ENCODE measurements at places on chromosomes 12 and 14.

- no peak for DNase-seq
These were observed 38.5 kb upstream of the SLCO1C1 start for GRCh38 chr12:20656600-20656999.

GRCh38 chr12:32891956-32892355, 4.6 kb downstream of the PKP2 start:
- no peak for DNase-seq

DNA sequence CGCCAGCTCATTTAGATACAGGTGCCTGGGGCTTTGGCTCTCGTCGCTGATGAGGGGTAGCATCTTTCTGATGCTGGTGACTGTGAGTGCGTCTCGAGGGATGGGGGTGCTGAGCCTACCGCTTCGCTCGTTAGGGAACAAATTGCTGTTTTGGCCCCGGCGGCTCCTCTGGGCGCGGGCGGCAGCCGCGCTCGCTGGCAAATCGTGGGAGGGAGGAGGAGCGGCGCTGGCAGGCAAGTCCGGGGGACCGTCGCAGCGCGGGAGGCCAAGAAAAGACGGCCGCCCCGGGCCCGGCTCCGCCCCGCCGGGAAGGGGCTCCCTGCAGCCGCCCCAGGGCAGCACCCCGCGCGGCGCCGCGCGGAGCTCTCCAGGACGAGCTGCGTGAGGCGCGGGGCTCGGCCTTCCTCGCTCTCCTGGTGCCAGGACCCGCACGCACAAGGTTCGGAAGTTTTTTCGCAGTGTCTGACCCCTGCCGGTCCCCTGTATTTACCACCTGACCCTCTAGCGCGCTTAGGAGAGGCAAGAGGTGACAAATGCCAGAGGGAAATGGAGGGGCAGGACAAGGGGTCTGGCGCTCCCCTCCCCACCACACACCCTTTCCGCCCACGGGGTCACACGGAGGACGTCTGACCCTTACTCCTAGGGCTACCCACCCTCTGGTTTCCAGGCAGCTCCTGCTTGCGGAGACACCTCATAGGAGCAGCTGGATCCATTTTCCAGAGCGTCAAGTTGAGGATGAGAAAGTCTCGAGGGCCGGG, 899 bp upstream of the KCNH3 start:
- no peak for DNase-seq

DNA sequence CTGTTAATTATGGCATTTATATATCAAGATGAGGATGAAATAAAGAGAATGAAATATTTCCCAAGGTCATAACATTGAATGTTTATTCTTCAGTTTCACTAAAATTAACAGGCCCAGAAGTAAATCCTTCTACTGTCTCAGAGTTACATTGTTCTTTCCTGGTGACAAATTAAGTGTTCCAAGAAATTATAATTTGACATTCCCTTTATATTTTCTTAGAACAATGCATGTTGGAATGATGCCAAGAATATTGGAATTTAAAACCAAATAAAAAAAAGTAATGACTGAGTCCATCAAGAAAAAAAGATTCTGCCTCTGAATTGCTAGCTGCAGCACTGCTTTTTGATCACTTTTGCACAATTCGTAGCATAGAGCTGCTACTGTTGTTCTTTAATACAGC, 152.1 kb downstream of the METTL25 start:
- no peak for DNase-seq

GRCh38 chr12:124581307-124582107, 14.1 kb upstream of the NCOR2 start:
- no peak for DNase-seq

- no peak for DNase-seq
These were observed 49.0 kb upstream of the PDE3A start for GRCh38 chr12:20319366-20319765.

GRCh38 chr12:72011374-72011773, 72.7 kb downstream of the TPH2 start:
- no peak for DNase-seq

DNA sequence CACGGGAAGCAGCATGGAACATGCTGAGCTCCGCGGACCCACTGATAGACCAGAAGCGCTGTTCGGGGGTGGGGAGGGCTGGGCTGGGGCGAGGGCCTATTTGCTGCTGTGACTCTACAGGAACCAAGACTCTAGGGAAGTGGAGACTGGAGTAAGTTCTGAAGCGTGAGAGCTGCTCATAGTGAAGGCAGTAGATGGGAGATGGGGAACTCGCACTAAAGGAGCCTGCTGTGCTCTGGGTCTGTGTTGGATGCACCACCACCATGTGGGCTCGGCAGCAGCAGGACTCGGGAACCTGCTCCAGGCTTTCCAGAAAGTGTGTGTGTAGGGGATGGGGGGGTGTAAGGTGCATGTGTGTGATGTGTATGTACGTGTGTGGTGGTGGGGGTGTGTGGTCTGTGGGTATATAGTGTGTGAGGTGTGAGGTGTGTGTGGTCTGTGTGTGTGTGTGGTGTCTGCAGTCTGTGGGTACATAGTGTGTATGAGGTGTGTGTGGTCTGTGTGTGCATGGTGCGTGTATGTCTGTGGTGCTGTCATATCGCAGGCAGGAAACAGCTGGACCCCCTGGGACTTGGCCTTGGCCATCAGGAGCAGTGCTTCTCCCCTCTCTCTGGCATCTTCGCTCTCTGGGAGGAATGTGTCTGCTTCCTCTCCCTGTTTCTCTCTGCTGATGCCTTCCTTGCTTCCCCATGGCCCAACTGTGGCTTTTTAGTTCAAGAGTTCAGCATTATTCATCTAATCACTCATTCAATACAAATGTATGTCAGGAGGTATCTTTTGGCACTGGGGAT, 378.9 kb downstream of the FUT8 start:
- no peak for DNase-seq

GRCh38 chr14:74941676-74942097, 13.7 kb downstream of the PGF start:
- peak; percentile 35 for DNase-seq

GRCh38 chr12:122819209-122819785, 16.0 kb upstream of the HIP1R start:
- no peak for DNase-seq

DNA sequence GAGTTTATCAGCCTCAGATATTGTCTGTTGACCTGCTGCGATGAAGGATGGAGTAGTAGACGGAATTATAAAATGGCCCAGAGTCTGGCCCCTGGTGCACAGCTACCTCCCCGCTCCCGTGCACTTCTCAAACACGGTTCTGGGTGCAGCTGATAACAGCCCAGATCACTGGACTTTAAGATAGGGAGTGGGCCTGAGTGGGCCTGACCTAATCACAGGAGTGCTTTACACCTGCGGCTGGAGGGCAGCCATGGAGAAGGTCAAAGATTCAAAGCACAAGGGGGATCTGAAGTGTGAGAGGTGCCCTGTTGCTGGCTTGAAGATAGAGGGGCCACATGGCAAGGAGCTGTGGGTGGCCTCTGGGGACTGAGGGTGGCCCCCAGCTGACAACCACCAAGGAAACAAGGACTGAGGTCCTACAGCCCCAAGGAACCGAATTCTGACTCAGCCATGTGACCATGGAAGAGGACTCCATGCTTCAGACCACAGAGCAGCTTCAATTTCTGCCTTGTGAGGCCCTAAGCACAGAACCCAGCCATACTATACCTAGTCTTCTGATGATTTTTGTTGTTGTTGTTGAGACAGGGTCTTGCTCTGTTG, 113.4 kb downstream of the ZNF664 start:
- DNase-seq = no peak

GRCh38 chr12:108921946-108922345, 42.1 kb downstream of the DAO start:
- no peak for DNase-seq

- no peak for DNase-seq
These were observed 8.5 kb upstream of the SYNJ2BP start for GRCh38 chr14:70425354-70425753.

GRCh38 chr12:2984249-2984648, 25.1 kb downstream of the TEAD4 start:
- no peak for DNase-seq

GRCh38 chr12:98053202-98053601, 462.2 kb upstream of the TMPO start:
- no peak for DNase-seq

GRCh38 chr12:1504304-1504894, 90.0 kb downstream of the FBXL14 start:
- DNase-seq = no peak

- no peak for DNase-seq
These were observed 74.3 kb downstream of the SRGAP1 start for GRCh38 chr12:63918800-63919300.

DNA sequence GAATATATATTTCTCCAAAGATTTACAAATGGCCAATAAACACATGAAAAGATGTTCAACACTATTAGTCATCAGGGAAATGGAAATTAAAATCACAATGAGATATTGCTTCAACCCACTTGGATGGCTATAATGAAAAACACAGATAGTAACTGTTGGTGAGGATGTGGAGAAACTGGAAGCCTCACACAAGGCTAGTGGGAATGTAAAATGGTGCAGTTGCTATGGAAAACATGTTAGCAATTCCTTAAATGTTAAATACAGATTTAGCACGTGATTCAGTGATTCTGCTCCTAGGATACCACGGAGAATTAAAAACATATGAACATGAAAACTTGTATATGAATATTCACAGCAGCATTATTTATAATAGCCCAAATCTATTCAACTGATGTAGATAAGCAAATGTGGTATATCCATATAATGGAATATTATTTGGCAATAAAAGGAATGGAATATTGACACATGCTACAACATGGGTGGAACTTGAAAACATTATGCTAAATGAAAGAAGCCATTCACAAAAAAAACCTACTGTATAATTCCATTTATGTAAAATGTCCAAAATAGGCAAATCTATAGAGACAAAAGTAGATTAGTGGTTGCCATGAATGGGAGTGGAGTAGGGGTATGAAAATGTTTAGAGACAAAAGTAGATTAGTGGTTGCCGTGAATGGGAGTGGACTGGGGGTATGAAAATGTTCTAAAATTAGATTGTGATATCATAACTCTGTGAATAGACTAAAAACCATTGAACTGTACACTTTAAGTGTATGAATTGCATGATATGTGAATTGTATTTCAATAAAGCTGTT, 227.1 kb upstream of the DDHD1 start:
- no peak for DNase-seq

DNA sequence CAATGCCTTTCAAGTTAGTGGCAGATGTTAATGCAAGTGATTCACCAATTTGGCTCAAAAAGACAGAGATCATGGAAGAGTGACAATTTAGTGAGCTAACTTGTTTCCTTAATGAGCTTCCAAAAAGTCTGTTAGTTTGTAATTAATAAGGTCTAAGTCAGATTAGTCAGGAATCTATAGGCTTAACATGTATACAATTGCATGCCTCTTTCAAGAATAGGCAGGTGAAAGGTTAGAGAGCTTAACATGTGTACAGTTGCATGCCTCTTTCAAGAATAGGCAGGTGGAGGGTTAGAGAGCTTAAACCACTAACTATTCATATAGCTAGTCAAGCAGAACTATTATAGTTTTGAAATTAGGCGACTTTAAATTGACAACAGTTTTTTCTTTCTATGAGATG, 663.8 kb downstream of the C12orf50 start:
- no peak for DNase-seq

- no peak for DNase-seq
These were observed 142.6 kb upstream of the CPSF6 start for GRCh38 chr12:69096669-69097335.

DNA sequence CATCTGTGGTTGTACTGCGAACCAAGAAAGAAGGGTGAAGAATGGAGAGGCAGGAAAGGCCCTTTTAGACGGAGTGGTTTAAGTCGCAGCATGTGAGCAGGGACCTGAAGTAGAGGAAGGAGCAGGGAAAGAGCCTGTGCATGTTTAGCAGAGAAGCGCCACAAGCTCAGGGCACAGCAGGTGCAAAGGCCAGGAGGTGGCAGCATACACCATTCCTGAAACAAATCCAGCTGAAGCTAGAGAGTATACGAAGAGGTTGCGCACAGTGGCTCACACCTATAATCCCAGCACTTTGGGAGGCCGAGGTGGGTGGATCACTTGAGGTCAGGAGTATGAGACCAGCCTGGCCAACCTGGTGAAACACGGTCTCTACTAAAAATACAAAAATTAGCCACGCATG, 49.9 kb downstream of the HELB start:
- no peak for DNase-seq

DNA sequence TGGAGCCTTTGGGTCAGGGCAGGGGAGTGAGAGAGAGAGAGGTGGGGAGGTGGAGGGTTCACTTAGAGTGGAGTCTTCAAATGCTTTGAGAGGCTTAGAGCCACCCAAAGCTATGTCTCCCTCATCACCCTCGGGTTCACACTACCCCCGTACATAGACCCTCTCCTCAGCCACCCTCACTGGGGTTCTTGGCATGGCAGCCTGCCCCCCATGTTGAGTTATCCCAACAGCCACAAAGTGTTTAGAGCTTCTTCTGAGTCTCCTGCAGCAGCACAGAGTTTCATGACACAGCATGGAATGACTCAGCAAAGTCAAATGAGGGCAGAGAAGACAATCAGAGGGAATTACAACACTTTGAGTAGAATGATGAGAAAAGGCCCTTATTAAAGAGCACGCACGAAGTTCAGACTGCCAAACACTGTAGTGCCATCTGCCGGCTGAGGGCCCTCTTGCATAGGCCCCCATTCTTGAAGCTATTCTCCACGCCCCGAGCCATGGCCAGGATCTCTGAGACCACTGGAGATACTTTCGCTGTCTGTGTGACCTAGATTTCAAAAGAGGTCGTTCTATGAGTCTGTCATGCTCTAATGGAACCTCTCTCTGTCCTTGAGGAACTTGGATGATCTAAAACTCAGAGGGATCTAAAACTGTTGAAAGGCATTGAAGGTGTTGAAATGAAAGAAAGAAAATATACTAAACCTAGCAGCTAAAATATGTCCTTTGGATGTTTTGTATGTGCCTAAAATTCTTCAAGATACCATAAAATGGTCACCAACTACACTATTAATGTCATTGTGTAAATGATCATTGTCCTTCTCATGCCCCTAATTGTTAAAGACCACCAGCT, 221.9 kb downstream of the PELI2 start:
- DNase-seq = peak; percentile 10

- no peak for DNase-seq
These were observed 15.0 kb downstream of the DTD2 start for GRCh38 chr14:31442284-31442683.

DNA sequence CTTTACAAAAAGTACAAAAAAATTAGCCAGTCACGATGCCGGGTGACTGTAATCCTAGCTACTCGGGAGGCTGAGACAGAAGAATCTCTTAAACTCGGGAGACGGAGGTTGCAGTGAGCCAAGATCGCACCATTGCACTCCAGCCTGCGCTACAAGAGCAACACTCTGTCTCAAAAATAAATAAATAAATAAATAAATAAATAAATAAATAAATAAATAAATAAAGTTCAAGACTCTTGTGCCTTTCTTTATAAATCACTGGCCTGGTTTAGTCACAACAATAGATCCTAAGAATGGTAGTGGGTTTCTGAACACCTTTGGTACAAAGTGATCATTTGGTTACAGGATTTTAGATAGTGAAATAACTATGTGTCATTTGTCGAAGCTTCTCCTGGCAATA, 46.1 kb downstream of the ARL1 start:
- DNase-seq = no peak

DNA sequence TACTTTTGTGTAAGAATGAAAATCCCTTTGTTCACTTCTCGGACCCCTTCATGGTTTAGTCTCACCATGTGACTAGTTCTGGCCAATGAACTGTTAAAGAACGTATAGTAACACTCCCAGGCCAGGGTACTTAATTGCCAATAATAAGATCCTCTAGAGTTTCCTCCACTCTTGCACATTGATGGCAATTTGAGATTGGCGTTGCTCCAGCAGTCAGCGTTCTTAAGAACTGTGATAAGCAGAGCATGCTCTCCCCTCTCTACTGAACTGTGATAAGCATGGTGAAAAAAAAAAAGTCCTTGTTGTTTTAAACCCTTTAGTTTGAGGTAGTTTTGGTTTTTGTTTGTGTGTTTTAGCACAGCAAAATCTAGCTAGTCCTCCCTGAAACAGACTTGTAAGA, 854.5 kb downstream of the SLC6A15 start:
- DNase-seq = no peak

GRCh38 chr14:68160779-68161546, 341.4 kb downstream of the RAD51B start:
- no peak for DNase-seq
